ENCODE measurements at places on chromosomes 2 and 18. TPM values are rescaled to one million over a fixed set of nuclear protein-coding genes. Genes with fewer than 3 reads are reported as not detected.

ZNF396 gene
- 1.4 TPM for total RNA-seq

TMEFF2 gene
- 2.2 TPM for total RNA-seq

NOTO gene
- total RNA-seq = not detected

KIAA2012 gene
- not detected for total RNA-seq

SERPINB11 gene
- not detected for total RNA-seq

LGALSL gene
- 1.7 TPM for total RNA-seq

MEP1B gene
- total RNA-seq = not detected

MAB21L4 gene
- total RNA-seq = not detected

SULT1C2 gene
- under 0.01 TPM for total RNA-seq

PRKRA gene
- total RNA-seq = 51.1 TPM

PLEKHA3 gene
- total RNA-seq = 2.5 TPM
